Cortex of kidney (tissue), 1 donor: ENCODE measurements at places on chromosomes 7 and 10.

- DNase-seq, result no peak
Measured at GRCh38 chr10:96768136-96768535, 47.8 kb upstream of the PIK3AP1 start.

DNA sequence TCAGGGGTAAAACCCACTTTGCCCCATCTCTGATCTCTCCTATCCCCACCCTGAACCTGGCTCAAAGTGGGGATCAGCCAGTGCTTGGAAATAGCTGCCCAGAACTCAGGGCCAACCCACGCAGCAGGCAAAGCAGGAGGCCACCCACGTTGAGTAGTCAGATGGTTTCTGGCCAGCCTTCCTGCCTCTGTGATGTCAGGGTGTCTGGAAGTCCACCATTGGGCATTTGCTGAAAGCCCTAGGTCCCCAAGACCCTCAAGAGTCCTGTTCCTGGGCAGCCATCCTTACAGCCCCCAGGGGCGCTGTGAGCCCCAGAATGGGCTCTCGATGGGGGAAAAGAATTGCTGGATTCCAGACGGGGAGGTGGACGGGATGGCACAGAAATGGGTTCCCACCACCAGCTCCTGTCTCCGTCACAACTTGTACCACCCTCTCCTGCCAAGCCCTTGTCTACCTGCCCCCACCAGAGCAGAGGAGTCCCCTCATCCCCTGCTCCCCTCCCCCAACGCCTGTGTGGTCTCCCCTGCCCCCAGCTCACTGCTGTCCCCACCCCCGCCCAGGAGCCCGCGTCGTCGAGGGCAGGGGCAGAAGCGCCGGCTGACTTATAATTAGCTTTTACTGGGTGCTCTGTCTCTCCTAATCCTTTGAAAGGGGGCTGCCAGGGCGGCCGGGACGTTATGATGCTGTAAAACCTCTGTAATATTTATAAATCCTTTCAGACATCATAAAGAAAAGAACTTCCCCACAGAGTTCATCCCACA lies 3.9 kb downstream of the MYL10 start:
- no peak for DNase-seq

DNA sequence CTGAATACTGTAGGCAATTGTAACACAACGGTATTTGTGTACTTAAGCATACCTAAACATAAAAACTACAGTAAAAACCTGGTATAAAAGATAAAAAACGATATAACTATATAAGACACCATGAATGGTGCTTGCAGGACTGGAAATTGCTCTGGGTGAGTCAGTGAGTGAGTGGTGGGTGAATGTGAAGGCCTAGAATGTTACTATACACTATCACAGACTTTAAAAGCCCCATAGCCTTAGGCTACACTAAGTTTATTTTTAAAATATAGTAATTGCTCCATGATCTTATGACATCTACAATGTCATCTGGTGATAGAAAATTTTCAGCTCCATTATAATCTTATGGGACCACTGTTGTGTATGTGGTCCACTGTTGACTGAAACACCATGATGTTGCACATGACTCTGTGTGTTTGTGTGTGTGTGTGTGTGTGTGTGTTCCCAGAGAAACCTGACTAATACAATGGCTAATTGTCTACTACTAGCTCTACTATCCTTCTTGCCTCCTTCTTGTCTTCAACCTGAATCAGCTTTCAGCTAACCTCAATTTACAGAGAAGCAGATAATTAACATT lies 27.6 kb upstream of the PRPF18 start:
- DNase-seq, result no peak

- no peak for DNase-seq
Measured at GRCh38 chr7:131544449-131545301, 11.8 kb downstream of the PODXL start.

DNA sequence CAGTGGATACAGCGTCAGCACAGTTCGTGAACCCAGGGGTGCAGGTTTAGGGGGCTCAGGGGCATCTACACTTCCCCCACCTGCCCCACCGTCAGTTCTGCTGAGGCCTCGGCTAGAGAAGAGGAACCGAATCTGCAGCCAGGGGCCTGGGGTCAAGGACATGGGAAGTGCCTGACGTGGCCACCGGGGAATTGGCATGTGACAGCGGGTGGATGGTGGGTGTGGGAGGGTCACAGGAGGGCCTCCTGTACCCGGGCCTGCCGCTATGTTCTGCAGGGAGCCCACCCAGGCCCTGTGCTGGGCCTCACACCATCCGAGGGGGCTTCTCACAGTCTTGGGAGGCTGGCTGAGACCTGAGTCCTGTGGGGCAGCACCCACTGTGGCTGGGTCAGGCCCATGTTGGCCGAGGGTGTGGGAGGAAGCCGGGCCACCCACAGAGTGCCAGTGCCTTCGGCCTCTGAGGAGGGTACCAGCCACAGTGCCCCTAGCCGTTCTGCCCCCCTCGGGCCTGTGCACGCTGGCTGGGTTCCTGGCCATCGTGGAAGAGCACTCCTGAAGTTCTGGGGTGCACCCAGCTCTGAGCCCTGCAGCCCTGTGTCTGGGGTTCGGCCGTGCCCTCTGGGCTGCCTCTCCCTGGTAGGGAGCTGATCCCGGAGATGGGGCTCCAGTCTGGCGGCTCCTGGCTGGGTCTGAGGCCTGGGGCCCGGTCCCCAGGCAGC lies 5.9 kb downstream of the TTYH3 start:
- no peak for DNase-seq

DNA sequence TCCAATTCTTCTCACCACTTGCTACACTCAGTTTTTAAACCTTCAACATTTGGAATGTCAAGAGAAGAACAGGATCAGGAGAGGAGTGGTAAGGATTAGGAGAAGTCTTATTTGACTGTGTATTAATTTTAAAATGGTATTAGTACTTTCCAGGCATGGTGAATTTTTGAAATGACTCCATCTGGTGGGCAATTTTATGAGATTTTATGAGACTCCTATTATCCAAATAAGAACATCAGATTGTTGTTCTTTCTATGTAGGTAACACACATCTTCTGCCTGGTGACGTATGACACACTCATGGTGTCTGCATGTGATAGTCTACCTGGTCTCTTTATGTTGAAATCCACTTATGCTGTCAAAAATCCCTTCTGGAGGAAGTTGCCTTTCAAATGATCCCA lies 51.0 kb downstream of the SLC13A1 start:
- no peak for DNase-seq

DNA sequence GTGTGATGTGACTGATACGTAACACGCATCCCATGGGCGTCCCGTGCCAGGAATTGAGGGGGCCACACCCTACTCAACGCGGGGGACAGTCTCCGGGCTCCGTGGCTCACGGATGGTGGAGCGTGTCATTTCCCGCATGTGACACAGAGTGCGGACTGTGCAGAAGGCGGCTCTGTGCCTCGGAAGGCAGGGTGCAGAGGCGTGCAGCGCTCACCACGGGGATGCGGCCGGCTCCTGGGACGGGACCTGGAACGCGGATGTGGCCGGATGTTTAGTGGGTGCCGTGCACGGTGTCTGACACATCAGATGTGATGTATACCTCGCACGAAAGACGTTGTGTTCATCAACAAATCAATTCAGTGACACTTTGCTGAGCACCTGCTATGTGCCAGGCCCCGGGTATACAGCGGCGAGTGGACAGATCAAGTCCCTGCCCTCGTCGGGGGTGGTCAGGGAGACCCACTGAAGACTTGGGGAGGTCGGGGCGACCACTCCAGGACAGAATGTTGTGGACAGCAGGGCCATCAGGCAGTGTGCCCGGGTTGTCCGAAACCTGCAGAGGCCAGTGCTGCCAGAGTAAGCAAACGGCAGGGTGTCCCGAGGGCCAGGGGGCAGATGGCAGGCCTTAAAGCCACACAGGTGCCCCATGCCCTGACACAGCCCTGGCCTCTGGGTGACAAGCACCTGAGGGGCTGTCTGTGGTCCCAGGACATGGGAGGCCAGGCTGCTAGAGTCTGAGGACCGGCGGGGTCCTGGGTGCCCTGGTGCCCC lies 38.1 kb downstream of the MICALL2 start:
- no peak for DNase-seq

DNA sequence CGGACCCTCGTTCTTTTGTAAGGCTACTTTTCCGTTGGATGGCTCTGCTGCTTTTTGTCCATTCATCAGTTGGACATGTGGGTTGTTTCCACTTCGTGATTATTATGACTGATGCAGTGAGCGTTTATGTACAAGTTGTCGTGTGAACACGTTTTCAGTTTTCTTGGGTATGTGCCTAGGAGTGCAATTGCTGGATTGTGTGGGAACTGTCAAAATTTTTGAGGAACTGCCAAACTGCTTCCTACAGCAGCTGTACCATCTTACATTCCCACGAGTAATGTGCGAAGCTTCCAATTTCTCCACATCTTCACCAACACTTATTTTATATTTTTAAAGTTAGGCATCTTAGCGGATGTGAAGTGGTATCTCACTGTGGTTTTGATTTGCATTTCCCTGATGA lies 10.4 kb downstream of the FKBP6 start:
- no peak for DNase-seq

DNA sequence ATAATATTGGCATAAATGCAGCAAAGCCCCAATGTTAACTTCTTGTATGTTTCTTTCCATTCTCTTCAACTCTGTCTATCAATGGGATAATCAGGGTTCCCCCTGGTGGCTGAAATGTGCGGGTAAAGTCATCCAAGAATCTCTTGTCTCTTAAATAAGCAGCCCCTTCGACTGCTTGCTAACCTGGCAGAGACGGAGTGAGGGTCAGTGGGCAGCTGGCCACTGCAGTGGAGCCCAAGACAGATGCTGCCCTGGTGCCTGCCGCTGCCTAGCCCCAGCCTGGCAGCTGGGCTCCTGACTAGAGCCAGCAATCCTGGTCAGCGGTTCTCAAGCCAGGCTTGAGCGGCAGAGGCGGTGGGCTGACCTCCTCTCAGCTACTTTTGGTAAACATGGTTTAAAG lies 248.9 kb downstream of the COBL start:
- DNase-seq, result no peak

GRCh38 chr7:131335639-131336381 lies 8.1 kb downstream of the MKLN1 start:
- DNase-seq, result no peak

DNA sequence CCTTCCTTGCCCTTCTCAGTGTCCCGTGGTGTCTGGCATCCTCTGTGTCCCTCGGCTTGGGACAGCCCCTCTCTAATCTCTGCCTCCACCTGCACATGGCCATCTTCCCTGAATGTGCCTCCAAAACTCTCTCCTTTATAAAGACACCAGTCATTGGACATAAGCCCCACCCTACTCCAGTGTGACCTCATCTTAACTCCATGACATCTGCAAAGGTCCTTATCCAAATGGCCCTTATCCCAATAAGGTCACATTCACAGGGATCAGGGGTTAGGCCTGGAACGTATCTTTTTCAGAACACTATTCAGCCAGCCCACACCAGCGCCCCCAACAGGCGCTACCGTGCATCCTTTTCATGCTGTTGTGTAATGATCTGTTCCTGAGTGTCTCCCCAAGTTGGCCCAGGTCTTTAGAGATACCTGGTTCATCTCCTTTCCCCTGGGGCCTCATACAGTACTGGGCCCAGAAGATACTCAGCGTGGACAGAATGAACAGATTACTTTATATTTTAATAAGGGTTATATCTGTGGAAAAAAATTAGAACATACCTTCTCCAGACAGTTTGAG lies 132.6 kb upstream of the ADAM12 start:
- DNase-seq, result no peak
